ENCODE measurements at places on chromosomes 7 and 10.

- DNase-seq, result no peak
These were observed 31.2 kb downstream of the XPNPEP1 start for GRCh38 chr10:109892117-109892516.

GRCh38 chr10:97115846-97116245 is 69.9 kb downstream of the SLIT1 start:
- no peak for DNase-seq

- no peak for DNase-seq
These were observed 38.6 kb upstream of the MET start for GRCh38 chr7:116633131-116633988.

DNA sequence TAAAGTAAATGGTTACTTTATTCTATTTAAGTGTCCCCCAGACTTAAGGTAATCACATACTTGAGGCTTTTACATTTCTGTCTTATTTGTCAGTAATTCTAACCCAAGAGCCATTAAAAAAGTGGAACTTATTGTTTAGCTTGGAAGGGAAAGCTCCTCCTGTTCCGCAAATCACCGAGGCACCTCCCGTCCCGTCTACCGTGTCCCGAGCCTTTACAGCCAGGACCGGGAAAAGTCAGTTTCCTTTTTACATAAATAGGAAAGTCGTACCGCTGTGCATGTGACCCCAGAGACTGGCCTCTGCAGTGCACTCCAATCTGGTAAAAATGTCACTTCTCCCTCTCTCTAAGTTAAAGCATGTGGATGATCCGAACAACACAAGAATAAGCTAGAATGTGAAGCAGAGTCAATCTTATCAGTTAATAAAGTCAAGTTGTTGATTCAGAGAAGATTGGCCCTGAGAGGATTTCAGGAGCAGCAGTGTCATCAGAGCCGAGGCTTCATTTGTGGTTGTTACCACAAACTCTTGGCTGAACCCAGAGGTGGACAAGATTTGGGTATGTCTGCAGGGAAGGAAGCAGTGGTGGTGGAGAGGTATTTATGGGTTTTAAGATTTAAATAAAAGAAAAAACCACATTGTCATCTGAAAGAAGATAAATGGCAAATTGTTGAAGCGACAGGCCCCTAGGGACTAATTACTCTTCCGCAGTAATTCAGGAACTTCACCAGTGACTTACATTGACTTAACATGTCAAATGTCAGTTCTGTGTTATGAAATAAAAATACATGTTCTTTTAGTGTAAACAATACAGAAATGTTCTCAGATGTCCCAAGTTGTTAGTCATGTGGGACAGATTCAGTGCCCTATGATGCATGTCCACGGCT is 316.6 kb upstream of the ZNF32 start:
- DNase-seq, result peak; percentile 70

DNA sequence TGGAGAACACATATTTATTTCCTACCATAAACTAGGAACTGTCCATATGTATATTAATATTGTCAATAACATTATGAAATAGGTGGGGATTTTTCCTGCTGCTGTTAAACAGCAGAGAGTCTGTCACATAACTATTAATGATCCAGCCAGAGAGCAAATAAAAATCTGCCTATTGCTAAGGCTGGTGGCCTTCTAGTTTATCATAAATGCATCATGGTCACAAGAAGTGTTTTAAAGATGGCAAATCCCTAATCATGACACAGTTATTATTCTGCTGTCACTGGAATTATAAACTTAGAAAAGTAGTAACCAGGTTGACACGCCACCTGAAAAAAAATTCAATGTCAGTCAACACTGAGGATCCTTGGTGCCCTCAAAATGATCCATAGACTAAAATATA is 132.3 kb downstream of the HGF start:
- DNase-seq, result no peak

GRCh38 chr7:42449431-42449830 is 212.4 kb upstream of the GLI3 start:
- no peak for DNase-seq

GRCh38 chr10:6912424-6912823 is 332.3 kb upstream of the PRKCQ start:
- DNase-seq, result no peak

- DNase-seq, result no peak
These were observed 310.5 kb downstream of the GPAM start for GRCh38 chr10:111873041-111873440.

Measured in GM04504 (cell line).